Fibroblast of skin of left quadriceps (primary cell): ENCODE measurements at places on chromosomes 5 and 9.
A peak's percentile ranks its signal among the peaks of the same experiment; 100 is the strongest.

DNA sequence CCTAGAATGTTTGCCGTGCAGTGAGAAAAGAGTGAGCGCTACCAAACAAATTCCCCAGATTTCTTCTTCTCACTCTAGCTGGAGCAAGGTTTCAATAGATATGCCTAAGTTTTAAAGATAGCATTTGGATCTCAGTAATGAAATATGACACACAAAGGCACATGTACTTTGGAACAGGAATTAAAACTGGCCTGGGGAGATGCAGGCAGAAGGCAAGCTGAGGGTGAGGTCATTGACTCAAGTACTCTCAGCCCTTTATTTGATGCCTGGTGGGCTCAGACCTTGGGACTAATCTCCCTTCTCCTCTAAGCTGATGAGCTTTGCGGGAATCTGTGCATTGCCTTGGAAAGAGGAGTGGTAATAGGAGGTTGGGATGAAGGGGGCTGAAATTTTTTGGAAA is 323.3 kb upstream of the SLC30A5 start:
- no peak for DNase-seq

DNA sequence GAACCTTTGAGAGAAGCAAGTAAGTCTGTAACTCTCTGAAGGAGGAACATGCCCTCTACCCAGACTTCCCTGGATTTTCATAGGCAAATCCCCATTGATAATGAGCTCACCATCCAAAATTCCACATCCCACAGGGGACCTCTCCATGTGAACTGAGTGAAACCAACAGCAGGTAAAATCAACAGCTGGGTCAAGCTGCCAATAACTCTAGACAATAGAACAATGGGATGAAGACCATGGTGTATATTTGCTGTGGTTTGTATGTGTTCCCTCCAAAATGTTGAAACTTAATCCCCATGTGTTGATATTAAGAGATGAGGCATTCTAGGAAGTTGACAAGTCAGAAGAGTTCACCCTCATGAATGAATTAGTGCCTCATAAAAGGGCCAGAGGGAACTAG is 110.2 kb upstream of the MYO10 start:
- no peak for DNase-seq

GRCh38 chr5:180138214-180138975 is 66.8 kb upstream of the RNF130 start:
- DNase-seq: no peak

DNA sequence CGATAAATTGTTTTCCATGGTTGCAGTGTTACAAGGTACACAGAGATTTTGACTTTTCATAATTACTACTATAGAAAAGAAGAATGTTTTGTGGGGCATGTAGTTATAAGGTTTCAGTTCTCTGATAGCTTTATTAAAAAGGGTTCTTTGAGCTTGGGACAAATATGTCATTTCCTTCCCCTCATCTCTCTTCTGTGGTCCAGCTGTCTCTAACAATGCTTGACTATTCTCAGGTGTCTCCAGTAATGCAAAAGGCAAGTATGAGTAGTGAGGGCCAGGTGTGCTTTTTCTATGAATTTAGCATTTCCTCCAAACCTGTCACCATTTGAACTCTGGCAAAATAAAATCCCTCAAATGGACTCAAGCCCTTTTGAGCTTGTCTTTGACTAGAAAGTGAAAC is 84.3 kb downstream of the SLF1 start:
- DNase-seq: no peak

- DNase-seq: no peak
Measured at GRCh38 chr5:1864896-1865440, 17.8 kb downstream of the IRX4 start.

DNA sequence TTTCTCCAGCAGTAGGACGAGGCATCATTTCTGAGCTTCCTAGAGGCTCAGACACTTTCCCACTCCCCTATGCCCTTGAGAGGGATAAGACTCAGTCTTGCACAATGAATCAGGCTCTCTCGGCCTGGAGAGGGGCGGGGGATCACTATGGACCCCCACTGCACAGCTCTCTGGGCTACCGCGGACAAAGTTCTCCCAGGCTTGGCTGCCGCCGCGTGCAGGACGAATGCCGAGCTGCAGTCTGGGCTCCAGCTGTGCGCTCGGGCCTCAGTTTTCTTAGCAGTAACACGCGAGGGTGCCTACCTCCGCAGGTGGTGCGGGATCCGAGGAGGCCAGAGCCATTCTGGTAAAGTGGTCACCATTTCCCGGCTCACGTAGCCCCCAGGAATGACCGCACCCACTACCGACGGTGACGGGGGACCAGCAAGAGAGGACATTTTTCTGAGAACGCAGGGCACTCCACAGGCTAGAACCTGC is 3.4 kb upstream of the MYORG start:
- DNase-seq: no peak

- DNase-seq: no peak
Measured at GRCh38 chr5:134129411-134130238, 15.1 kb downstream of the TCF7 start.

DNA sequence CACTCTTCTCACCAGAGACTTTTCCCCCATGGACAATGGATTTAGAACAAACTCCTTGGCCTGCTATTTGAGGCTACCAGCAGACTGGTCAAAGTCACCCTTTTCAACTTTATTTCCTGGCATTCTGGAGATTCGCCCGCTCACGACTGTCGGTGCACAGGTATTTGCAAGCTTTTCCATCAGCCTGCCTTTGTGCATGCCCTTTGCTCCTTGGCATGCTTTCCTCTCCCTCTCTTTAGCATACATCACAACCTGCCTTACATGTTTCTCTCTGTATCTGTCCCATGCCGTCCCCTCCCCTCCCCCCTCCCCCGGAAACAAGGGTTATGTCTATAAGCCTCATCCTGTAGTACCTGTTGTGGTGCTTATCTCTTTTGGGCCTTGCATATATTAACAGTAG is 257.1 kb downstream of the AOPEP start:
- no peak for DNase-seq

DNA sequence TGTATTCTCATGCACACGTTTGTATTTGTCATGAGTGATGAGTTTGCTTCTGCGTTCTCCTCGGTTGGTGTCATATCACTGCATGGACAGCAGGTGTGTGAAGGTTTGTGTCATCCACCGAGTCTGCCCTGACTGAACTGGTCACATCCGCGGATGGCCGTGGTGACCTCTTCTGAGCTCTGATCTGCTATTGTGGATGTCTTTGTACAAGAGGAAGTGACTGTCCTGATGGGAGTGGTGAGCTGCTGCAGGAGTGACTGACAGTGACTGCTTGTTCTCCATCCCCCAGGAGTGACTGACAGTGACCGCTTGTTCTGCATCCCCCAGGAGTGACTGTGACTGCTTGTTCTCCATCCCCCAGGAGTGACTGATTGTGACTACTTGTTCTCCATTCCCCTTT is 69.9 kb downstream of the EHMT1 start:
- DNase-seq: no peak

GRCh38 chr9:78462611-78463010 is 165.7 kb downstream of the PSAT1 start:
- DNase-seq: no peak

DNA sequence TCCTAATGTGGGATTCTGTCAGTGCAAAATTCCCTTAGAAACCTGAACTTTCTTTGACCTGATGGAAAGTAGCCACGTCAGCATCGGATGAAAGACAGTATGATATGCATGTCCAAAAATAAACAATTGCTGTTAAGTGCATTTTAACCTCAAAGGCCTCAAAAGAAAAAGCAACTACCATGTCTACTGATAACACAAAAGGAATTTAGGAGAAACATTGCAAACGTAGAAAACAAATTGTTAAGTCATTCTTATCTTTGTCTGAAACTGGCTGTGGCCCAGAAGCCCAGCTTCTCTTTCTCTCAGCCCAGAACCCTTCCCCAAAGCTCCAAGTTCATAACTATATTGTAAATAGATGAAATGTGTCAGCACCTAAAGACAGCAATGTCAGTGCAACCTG is 11.1 kb upstream of the LHFPL2 start:
- DNase-seq: no peak

DNA sequence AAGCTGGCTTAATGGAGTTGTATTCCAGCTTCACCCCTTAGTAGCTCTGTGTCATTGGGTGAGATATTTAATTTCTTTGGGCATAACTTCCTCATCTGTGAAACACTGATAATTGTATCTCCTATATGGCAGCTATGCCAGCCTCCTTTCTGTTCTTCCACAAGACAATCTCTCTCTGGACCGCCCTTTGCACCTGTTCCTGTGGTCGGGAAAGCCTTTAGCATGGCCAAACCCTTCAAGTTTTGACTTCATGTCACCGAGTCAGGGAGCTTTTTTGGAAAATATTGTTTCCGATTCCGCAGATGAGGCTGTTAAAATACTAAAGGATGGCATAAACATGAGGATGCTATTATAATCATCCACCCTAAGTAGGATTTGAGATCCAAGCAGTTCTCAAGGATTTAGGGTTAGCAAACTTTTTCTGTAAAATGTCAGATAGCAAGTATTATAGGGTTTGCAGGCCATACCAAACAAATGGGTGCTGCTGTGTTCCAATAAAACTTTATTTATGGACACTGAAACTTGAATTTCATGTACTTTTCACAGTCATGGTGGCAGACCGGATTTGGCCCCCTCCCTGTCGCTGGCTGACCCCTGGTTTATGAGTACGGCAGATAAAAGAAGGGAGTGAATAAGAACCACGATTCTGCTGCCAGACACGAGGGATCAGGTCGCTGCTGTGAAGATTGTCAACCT is 695 bp upstream of the NDFIP1 start:
- DNase-seq: no peak

DNA sequence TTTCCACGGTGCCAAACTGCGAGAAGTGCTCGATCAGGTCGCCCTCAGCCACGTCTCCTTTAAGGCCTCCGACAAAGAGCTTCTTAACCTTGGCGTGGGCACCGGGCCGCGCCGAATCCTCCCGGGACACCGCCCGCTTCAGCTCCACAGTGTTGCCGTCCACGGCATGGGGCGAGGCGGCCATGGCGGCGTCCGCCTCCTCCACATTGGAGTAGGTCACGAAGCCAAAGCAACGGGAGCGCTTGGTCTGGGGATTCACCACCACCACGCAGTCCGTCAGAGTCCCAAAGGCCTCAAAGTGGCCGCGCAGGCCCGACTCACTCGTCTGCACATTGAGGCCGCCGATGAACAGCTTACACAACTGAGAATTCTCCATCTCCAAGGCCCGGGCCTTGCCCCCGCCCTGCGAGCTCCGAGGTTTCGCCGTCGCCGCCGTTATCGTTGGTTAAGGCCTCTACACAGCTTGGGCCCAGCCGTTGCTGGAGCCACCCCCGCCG is 424 bp downstream of the HNRNPA0 start:
- DNase-seq: no peak

- no peak for DNase-seq
Measured at GRCh38 chr9:72895122-72895521, 57.7 kb downstream of the ALDH1A1 start.

- peak; percentile 46 for DNase-seq
Measured at GRCh38 chr9:14251154-14252071, 62.5 kb downstream of the NFIB start.

GRCh38 chr5:83931969-83932368 is 211.3 kb upstream of the HAPLN1 start:
- no peak for DNase-seq

DNA sequence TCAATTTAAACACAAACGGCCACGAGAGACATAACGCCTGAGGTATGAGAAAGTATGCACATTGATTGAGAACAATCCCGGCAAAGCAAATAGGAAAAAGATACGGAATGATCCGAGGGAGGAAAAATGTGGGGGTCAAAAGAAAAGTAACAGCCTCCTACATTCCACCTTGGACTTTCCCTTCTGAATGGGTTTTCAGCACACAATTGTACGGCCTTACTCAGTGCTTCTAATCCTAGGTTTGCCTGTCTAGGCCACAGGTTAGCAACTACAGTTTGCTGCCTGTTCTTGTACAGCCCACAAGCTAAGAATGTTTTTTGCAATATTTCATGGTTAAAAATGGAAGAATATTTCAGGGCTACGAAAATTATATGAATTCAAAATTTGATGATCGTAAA is 46.2 kb upstream of the RNF20 start:
- DNase-seq: no peak

- DNase-seq: no peak
Measured at GRCh38 chr5:129096382-129096991, 1.9 kb downstream of the ISOC1 start.

GRCh38 chr5:116736671-116737070 is 162.0 kb upstream of the SEMA6A start:
- no peak for DNase-seq

GRCh38 chr5:28281351-28281750 is 1243.0 kb upstream of the CDH9 start:
- DNase-seq: peak; percentile 86

GRCh38 chr9:107707915-107708441 is 218.4 kb upstream of the KLF4 start:
- DNase-seq: no peak

DNA sequence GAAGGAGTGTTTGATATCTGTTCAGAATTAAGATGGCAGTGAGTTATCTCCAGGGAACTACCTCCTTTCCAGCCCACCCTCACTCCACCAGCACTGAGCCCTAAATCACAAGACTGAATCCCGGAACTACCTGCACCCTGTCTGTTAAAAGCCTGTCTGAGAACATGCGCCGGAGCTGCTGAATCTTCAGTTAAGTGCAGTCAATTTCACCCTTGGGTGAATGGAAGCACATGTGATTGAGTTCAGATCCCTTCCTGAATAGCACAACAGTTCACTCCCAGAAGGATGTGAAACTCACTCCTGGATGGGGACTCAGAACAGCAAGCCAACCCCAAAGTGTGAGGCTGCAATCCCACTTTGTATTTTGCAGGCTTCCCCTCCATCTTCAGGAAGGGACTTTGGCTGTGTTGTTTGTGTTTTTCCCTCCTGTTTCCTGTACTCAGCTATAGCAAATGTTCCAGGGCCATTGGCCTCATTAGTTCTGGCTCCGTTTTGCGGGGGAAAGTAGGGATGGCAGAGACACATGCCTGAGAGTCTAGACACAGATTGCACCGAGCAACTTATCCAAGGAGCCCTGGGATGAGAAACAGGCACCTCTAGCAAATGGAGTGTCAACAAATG is 43.4 kb downstream of the DPYSL3 start:
- DNase-seq: no peak

DNA sequence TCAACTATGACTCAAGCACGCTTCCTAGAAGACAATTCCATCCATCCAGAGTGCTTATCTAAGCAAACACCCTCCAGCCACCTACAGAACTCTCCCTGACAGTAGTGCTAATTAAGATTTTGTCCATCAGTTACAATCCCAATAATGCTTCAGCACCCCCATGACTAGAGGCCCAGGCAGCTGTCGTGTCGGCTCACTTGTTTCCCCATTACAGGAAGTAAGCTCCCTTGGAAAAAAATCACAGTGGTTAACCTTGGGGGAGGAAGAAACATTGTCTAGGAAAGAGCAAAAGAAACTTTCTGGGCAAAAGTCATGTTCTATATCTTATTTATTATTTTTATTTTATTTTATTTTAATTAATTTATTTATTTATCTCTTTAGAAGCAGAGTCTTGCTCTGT is 108.8 kb upstream of the LPAR1 start:
- DNase-seq: no peak

GRCh38 chr9:110583237-110583636 is 3.7 kb upstream of the SVEP1 start:
- DNase-seq: no peak
